NCI-H2227 treated with DMSO at 0.1 percent for 48 hours (cell line): ENCODE measurements at places on chromosomes 5 and 9.

DNA sequence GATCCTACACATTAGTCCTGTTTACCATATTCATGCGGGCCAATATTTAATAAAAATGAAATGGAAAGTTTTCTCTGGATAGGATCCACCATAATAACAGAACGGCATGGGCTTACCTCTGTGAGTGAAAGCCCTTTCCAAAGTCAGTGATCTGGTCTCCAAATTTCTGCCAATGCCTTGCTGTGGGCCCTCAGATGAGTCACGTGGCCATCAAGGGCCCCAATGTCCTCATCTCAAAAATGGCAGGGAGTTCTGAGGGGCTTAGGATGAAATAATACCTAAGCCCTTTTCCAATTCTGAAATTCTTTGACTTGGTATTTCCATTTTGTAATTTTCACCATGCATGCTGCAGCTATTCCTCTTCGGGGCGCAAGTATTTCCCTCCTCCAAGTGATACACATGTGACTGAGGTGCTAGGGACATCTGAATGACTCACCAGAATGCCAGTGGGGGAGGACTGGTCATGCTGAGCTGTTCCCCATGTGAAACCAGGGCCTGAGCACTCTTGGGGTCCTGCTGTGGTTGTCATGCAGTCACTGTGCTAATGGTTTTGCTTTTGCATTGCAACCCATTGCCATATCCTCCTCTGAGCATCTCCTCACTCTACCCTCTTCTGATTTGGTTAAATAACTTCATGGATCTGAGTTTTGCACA, 35.0 kb downstream of the ITK start:
- no peak for DNase-seq

DNA sequence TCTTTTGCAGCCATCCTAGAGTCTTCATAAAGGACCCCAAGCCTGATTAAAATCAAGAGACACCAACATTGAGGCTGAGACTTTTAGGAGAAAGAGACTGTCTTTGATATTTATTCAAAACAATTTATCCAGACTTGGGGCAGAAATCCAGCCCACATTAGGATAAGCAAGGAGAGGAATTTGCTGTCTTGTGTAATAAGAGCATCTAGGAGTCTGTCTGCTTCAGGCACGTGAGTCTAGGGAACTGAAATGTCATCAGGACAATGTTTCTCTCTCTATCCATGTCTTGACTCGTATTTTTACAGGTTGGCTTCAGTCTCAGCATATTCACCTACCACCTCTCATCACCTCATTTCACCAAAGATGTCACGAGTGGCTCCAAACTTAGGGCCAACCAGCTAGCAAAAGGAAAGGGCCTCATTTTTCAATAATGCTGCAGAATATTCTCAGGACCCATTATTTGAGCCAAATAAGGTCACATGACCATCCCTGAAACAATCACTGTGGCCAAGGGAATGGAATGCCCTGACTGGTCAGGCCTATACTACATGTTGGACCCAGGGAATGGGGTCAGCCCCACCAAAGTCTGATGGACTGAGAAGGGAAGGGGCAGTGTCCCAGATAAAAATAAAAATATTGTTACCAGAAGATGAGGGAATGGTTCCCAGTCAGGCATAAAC, 70.3 kb upstream of the SAP30L start:
- no peak for DNase-seq

- DNase-seq = peak; percentile 9
These were observed 735 bp downstream of the IDNK start for GRCh38 chr9:83623679-83624076.

DNA sequence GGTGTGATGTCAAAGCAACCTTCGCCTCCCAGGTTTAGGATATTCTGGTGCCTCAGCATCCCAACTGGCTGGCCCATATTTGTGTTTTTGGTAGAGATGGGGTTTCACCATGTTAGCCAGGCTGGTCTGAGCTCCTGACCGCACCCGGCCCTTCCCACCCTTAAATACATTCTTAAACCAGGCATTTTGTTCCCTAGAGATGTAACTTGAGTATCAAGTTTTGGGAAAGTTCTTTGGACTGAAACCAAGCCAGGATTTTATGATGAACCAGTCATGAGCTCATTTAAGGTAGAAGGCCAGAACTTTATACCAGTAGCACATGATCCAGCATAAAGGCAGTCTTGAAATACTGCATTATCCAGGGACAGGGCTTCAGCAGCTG, 3.5 kb downstream of the RPL7A start:
- no peak for DNase-seq

DNA sequence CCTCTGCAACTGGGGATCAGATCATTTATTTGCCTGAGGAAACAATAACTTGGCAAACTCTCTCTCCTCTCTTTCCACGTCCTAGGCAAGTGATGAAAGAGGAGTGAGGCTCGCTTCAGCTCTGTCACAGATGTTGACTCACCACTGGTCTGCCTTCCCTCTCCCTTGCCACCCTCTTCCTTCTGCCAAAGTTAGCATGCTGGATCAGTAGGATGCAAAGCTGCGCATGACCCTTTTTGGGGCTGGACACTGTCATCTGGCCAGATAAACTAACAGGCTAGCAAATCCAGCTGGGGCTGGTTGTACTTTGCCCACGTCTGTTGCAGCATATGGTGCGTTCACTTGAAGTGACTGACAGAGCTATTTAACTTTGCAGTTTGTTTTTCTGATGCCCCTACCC, 36.2 kb upstream of the SMARCA2 start:
- DNase-seq = no peak

- DNase-seq = no peak
These were observed 542 bp upstream of the TRIM52 start for GRCh38 chr5:181261320-181262049.

DNA sequence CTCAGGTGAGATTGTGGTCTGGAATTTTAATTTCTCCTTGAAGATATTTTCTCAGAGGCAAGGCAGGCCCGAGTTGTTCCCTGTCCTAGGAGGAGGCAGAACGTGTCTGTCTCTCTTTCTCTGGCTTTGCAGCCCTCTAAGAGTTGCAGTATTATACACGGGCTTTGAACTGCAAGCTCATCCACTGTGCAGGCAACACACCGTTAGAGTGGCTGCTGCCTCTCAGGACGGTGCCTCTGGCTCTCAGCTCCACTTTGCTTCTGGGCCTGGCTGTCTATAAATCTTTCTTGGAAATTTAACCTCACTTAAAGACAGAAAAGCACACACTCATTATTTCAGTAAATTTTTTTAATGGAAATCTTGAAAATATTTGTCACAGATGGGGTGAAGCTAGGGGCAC, 170.1 kb upstream of the ADCY2 start:
- DNase-seq = no peak

DNA sequence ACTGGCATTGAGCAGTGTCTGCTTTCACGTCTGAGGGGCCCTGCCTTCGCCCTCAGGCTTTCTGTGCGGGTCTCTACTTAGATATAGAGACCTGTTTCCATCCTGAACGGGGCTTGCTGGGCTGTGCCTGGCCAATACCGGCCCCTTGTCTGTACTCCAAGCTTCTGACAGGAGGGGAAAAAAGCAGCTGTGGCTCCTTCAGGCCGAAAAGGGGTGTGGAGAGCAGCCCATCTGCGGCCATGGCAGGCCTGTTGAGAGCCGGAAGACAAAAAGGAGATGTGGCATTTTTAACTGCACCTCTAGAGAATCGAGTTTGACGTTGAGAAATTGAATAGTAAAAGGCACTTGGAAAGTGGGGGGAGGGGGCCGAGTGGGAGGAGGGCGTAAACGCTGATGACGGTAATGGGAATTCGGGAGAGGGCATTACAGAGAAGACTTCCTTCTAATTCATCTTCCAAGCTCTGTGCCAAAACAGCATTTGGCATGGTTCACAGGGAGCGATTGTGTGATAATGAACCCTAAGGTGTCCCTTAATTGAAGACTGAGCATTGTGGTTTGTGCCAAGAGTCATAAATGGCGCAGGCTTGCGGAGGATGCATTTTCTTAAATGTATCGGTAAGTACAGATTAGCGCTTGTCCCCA, 25.1 kb upstream of the PRDM12 start:
- peak; percentile 52 for DNase-seq

DNA sequence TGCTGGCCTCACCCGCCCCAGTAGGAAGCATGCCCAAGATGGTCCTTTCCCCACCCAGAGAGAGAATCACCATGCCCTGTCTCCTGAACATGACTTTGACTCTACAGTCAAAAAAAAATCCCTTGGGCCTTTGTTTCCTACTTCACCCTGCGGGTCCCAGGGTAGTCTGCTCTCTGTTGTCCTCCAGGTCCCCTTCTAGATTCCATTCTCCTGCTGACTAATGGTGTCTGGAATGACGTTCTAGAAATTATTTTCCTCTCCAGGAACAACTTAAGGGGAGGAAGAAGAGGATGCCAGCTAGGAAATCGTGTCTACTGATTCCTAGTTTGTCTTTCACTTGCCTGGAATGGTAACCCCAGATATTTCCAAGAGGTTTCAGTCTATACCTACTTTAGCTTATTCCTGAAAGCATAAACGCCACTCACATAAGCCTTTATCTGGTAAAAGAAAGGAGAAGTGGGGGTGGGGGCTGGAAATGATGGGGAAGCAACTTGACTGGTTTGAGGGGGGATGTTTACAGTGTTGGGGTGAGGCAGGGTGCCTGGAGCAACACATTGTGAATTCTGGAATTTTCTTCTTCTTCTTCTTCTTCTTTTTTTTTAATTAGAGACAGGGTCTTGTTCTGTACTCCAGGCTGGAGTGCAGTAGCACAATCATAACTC, 93.9 kb downstream of the SNX18 start:
- DNase-seq = no peak

- DNase-seq = no peak
These were observed 256.8 kb upstream of the IRX4 start for GRCh38 chr5:2139478-2139877.

- DNase-seq = no peak
These were observed 137.4 kb downstream of the STK32A start for GRCh38 chr5:147372191-147372590.

GRCh38 chr5:147417135-147417813, 92.6 kb downstream of the DPYSL3 start:
- DNase-seq = no peak

DNA sequence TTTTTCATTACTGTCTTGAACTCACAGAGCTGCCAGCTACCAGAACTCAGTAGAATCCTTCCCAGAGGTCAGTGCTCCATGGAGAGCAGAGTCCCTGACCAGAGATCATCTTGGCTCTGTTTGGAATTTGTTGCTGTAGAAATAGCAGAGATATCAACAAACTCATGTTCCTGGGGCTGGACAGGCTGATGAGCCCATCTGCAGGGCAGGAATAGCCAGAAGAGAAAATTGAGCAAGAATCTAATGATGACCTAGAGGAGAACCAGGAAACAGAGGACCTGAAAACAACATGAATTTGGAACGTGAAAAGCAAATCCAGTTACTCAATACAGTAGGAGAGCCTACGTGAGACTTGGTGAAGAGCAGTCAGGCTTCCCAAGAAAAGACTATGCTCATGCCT, 437.8 kb downstream of the PLK2 start:
- DNase-seq = no peak

DNA sequence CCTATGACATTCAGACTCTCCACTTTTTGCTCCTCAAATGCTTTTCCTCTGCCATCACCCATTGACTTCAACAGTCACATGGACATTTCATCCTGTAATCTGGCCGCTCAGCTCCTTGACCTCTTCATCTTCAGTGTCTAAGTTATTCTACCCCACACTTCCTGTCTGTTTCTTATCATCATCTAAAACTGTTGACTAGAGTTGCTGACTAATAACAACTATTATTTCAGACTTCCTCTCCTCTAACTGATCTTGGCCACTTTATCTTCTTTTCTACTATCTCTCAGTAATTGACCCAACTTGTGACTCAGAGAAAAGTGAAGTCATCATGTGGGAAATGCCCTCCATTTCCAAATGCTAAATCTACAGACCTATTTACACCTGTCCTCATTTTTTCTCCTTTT, 254.7 kb upstream of the TRPC7 start:
- peak; percentile 12 for DNase-seq

- DNase-seq = no peak
These were observed 40.6 kb upstream of the DMRTA1 start for GRCh38 chr9:22405869-22406659.

- no peak for DNase-seq
These were observed 94.4 kb downstream of the USP20 start for GRCh38 chr9:129929496-129930125.

- no peak for DNase-seq
These were observed 44.9 kb downstream of the NKD2 start for GRCh38 chr5:1053391-1054017.

- no peak for DNase-seq
These were observed 729.3 kb downstream of the CDH18 start for GRCh38 chr5:19258686-19259085.

DNA sequence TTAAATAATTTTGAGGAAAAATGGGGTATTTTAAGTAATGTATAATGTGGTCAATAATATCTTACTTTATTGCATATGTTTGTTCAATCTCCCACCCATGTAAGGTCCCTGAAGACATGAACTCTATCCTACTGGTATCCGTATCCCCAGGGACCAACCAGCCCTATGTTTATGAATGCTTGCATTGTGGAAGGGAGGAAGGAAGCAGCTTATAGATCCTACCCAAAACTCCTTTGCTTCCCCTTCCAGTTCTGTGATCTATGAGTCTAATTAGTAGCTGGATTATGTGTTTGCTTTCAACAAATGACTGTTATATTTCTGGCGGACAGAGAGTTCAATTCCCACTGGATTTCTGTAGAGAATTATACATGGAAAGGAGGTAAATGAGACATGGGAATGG, 45.6 kb downstream of the CNTRL start:
- no peak for DNase-seq

DNA sequence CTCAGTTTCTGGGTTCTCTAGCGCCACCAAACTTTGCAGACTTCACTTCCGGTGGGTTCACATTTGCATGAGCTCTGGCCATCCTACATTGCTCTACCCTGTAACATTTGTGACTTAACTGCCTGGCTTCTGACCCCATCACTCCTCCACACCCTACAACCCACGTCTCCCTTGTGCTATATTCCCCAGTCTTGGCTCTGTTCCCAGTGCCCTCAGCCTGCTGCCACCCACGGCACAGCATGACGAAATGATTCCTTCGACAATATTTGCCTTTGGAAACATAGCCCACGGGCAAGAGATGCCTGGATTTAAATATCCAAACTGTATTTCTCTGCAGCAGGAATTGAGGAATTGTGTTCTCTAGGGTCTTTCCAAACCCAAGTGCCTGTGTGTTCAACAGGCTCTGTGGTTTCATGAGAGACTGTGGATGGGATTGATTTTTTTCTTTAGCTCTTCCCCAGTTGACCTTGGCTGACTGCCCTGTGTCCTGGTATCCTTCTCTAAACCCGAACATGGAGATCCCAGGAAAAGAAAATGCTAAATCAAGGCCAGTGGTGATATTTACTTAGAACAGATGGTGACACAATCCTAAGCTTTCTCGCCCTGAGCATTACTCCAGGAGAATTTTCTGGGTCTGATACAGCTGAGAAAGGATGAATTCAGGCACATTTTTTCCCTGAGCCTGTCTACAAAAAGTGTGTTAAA, 44.4 kb upstream of the GRIA1 start:
- DNase-seq = peak; percentile 13
